Activated T-cell treated with anti-CD3 and anti-CD28 coated beads for 48 hours (primary cell): ENCODE measurements at places on chromosomes 5 and 9.

DNA sequence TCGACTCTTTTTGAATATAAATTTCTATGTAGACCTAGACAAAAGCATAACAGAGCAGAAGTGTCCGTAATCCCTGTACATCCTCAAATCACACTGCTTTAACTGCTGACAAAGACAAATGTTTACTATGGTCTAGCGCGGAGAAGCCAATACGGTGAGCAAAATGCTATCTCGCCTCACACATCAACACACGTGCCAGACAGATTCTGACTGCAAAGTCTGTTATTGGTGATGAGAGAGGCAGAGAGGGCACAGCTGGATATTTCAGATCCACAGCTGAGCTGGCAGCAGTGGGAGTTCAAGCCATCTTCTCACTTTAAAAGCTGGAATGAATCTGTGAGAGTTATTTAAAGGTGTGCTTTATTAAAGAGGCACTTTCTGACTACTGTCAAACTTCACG lies 124.3 kb downstream of the ARL15 start:
- no peak for DNase-seq

DNA sequence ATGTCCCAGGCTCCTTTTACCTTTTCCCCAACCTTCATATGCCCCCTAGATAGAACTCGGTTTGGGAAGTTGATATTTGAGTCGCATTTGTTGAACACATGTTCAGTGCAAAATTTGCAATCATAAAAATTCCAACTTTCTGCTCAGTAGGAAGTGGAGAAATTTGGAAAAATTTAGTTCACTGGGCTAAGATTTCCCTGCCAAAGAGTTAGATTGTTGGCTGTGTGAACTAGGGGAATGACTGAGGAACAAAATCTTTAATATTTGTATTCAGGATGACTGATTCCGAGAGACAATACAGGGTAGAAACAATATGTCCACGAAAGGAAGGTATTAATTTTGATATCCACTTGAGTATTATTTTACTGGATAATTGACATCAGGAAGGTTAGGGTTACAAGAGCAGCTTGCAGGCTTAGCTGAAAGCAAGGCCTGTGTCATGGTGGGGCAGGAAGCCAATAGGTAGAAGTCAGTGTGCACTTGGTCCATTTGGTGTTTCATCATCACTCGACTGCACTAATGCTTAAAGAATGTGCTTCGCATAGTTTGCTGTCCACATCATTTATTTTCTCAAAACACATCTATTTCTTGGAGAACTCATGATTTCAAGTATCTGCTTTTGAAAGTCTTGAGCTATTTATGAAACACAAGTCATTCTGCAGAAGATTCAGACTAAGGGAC lies 59.4 kb upstream of the GNA14 start:
- no peak for DNase-seq

GRCh38 chr5:39021413-39021812 lies 52.8 kb downstream of the RICTOR start:
- no peak for DNase-seq

DNA sequence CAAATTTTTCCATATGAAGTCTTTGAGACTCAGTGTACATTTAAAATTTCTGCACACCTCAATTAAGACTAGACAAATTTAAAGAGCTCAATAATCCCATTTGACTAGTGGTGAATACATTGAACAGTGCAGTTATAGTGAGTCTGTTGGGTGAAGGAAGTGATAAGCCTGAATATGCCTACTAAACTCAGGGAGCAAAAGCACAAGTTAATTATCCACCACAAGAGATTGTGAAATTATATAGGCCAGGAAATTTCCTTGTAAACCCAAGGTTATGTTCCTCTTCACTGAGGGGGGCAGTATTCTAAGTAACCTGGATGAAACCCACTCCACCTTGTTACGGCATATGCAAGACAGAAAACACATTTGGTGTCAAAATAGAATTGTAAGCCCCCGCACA lies 612.9 kb upstream of the DAB2 start:
- no peak for DNase-seq

- no peak for DNase-seq
Measured at GRCh38 chr5:64864171-64864570, 95.4 kb downstream of the CWC27 start.

DNA sequence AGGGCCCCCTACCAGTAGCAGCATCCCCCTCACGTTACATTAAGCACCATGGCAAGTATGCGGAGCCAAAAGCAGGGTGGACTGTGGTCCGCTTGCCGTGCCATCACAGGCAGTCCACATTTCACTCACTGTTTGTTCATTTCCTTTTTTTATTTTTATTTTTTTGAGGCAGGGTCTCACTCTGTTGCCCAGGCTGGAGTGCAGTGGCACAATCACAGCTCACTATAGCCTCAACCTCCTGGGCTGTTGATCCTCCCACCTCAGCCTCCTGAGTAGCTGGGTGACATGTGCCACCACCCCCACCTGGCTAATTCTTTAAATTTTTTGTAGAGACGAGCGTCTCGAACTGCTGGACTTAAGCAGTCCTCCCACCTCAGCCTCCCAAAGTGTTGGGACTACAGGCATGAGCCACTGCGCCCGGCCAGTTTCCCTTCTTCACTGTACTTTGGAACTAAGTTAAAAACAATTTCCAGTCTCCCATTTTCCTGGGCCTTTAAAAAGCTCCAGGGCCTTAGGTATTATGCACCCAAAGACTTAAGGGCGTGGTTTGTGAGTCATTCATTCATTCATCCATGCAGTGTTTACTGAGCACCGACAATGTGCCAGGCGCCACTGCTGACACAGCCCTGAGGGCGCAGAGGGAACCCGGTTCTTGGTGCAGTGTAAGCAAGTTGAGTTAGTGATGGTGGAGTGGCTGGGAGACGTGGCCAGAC lies 19.9 kb downstream of the PRRX2 start:
- DNase-seq: no peak

DNA sequence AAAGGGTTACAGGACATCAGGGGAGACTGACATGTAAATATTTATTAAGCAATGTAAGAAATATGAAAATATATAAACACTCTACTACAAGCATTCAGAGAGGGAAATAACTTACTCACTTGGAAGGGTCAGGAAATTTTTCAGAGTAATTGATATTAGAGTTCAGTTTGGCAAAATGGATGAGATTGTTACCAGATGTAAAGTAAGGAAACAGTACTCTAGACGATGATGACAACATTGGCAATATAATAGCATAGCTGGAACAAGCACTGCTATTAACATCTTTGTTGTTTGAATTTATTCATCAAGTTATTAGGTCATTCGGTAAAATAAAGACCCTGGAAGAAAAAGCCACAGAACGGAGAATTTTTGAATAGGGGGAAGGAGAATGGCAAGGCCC lies 49.1 kb downstream of the GNA14 start:
- no peak for DNase-seq

DNA sequence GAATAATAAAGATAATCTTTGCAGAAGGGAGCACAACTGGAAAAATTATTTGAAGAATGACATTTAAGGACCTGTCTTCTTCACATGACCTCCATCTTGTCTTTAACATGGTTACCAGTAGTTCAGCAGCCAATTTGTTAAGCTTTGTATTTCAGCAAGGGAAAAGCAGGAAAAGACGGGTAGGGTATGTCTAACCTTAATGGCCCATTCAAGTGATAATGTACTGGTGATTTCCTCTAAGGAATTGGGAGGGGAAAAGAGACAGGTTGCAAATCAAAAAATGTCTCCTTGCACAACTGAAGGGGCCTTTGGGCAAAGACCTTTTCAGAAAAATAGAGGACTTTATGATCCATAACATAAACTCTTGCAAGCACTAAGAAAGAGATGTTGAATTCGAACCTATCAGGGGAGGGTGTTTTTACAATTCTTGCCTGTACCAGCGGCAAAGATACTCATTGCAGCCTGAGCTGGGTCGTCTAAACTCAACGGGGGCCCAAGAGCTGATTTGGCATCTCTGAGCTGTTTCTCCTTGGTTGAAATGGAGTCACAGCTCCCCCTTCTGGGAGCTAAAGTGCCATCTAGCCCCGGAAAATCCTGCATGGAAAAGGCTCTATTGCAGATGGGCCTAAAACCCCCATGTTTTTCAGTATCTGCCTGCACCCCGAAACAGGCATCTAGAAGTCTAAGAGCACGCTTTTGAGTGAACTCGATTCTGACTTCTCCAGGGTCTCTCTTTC lies 3.8 kb downstream of the BRINP1 start:
- no peak for DNase-seq

- DNase-seq: no peak
Measured at GRCh38 chr5:438481-438981, 4.4 kb upstream of the EXOC3 start.

- no peak for DNase-seq
Measured at GRCh38 chr5:175363300-175363699, 80.7 kb downstream of the DRD1 start.

DNA sequence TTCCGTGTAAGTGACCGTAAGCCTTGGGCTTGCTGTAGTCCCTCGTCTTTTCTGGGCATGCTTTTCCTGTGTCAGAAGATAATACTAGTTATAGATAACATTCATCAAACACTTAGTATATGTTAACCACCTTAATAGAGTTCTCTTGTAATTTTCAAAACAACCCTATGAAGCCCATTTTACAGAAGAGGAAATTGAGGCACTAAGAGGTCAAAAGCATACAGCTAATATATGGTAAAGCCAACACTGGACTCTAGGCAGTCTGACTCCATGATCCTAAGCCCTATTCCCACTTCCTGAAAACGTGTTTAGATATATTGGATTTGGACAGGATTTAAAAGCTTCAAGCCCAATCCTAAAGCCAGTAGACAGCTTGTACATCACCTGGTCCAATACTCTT lies 153.8 kb downstream of the CEP120 start:
- no peak for DNase-seq

DNA sequence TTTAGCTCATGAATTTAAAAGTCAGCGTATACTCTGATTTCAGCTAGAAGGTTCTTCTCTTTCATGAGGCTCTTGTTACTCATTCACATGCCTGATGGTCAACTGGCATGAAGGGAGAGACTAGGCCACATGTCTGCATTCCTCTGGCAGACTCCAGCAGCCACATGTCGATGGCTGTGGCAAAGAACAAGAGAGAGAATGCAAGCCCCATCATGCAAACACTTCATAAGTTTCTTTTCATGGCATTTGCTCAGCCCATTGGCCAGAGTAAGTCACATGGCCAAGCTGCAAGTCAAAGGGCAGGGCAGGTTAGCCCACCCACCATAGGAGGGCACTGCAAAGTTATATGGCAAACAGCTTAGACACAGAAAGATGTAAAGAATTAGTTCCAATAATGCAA lies 5.4 kb downstream of the KCNV2 start:
- DNase-seq: no peak

DNA sequence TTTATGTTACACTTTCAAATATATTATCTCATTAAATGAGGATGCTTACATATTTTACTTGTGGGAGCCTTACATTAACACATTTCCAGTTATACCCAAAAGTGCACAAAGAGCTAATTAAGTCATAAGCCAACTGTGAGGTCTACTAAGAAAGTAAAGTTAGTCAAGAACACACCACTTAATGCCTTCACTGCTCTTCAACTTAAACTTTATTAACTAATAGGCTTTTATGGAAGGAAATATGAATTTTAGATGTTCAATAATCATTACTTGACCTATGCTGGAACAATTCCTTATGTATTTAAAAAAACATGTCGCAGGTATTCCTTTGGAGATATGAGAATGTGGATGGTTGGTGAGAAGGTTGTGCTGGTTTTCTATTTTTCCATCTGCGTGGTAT lies 3.4 kb downstream of the ST8SIA4 start:
- no peak for DNase-seq

DNA sequence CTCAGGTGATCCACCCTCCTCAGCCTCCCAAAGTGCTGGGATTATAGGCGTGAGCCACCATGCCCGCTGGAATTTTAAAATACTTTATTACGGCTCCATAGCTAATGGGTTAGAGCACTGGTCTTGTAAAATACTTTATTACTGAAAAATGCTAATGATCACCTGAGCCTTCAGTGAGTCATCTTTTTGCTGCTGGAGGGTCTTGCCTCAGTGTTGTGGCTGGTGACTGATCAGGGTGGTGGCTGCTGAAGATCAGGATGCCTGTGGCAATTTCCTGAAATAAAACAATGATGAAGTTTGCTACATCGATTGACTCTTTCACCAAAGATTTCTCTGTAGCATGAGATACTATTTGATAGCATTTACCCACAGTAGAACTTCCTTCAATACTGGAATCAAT lies 26.0 kb upstream of the GNE start:
- DNase-seq: no peak

DNA sequence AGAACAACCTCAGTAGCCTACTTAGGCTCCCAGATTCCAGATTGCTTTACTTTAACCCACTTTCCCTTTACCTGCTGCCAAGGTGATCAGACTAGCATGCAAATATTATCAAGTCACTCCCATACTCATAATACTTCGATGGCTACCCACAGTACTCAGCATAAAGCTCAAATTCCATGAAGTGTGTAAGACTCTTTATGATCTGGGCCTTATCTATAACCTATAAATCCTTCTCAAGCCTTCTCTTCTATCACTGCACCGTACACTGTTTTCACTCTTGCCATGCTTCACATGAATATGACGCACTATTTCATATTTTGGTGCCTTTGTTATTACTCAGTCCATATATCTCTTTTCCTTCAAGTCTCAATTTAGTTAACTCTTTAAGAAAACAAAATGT lies 135.2 kb upstream of the TARS1 start:
- DNase-seq: no peak

GRCh38 chr5:55102348-55102747 lies at the start of gene GZMA:
GZMA (plus strand) TSS chr5:55102646; CDS start chr5:55102683, 37 bp downstream.
- DNase-seq: no peak

GRCh38 chr9:18824095-18824666 lies 208.8 kb downstream of the SAXO1 start:
- no peak for DNase-seq

DNA sequence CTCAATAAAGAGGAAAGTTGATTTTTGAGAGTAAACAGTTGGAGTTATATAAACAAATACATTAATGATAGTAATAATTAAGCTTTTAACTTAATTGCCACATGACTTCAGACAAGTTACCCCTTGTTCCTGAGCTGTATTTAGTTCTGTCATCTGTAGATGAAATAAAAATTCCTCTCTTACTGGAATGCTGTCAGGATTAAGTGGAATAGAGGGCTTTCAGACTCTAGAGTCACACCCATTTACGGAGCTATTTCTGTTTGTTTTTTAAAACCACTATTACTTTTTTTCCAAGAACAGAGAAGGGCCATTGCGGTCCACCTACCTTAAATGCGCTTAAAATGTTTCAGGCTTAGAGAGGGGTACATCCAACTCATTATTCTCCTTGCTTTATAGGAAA lies 170.6 kb downstream of the CHSY3 start:
- DNase-seq: no peak

- DNase-seq: no peak
Measured at GRCh38 chr5:176820937-176821336, 10.6 kb downstream of the UNC5A start.

DNA sequence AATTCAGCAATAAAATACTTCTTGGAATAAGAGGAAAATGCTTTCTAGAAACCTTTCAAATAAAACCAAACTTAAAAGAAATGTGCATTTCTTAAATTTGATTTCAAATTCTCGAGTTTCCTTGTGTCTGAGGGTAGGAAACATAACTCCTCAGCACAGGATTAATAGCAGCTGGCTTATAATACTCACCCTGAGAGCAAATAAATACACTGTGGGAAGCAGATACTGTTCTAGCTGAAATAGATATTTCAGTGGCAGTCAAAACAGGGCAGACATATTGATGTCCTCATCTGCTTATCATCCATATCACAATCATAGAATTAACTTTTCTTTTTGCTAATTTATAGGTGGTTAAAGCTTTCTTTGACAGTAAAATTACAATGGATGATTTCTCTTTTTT lies 24.1 kb upstream of the FEM1C start:
- no peak for DNase-seq
